Activated CD8-positive, alpha-beta memory T cell treated with anti-CD3 and anti-CD28 coated beads for 1 hour (primary cell): ENCODE measurements at places on chromosomes 2 and 18.

- no peak for DNase-seq
Observed at GRCh38 chr2:54862229-54862628, 138.8 kb downstream of the EML6 start.

GRCh38 chr2:240454106-240454901, 18.8 kb downstream of the GPC1 start:
- no peak for DNase-seq

- DNase-seq = no peak
Observed at GRCh38 chr2:196362973-196363549, 191.7 kb upstream of the STK17B start.

DNA sequence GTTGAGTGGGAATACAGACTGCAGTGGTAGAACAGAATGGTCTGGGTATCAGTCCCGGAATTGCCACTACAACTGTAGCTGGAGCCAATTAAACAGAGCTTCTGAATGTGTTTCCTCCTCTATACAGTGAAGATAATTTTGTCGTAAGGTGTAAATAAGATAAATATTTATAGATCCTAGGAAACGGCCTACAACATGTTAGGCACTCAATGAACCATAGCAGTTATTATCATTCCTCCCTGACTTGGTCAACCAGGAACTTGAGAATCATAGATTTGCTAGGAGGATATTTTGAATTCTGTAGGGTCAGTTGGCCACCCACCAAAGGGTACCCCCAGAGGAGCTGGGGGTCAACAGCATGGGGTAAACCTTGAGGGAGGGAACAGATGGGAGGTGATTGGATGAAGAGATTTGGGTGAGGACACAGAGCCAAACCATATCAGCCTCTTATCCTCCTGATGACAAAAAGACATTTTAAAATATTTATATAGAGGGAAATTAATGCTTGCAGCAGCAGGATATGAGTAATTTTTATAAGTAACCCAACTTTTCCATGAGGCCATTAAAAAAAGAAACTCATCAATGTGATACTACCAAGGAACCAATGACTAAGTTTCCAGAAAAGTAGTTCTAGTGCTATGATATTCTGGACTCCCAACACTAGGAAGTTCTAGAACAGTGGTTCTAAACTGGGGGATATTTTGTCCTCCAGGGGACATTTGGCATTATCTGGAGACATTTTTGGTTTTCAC, 4.0 kb downstream of the DHRS9 start:
- no peak for DNase-seq

DNA sequence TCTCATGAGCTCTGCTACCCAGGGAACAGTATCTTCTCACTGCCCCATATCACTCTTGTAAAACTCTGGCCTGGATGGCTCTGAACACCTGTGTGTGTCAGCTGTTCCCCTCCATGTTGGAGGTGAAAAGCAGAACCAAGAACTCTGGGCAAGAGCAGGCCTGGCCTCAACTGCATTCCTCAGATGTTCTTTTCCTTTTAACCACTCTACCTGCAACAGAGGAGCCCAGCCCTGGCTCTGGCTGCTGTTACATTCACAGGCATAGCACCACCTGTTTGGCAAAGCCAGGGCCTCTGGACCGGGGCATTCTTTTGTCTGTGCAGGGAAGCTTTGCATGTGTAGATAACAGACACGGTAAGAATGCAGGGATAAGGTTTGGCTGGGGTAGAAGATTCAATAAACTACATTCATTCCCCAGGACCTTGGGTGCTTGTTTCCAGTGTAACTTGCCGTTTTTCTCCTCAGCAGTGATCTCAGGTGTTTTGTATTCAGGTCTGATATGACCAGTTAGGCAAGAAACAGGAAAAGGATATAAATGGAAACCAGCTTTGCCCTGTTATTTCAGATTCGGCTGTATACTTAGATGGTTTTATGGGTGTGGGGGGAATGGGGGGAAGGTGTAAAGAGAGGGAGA, 95.1 kb downstream of the SPTBN1 start:
- no peak for DNase-seq

- DNase-seq = no peak
Observed at GRCh38 chr2:182946958-182947369, 80.5 kb upstream of the FRZB start.

GRCh38 chr2:28668106-28668814, 83.4 kb upstream of the PPP1CB start:
- DNase-seq = no peak

DNA sequence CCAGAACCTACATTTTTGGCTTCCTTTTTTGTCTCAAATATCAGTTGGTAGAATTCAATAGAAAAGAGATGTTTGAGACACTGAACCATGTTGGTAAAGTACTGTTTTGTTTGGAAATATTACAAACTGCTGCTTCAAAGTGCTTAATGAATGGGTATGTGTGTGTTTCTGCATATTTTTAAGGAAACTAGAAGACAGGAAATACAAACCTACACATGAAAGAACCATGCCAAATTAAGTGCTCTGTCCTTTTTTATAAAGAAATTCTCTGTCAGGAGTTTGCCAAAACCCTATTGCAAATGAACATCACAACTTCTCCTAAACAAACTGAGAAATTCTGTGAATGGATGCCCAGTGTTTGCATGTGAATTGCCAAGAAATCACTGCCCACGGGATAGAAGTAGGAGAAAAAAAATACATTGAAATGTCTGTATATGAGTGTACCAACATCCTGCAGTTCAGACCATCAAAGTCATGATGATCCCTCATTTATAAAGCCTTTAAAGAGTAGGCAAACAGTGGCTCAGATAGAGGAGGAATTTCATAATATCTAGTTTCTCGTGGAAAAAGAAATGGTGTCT, 69.6 kb upstream of the RND3 start:
- no peak for DNase-seq

DNA sequence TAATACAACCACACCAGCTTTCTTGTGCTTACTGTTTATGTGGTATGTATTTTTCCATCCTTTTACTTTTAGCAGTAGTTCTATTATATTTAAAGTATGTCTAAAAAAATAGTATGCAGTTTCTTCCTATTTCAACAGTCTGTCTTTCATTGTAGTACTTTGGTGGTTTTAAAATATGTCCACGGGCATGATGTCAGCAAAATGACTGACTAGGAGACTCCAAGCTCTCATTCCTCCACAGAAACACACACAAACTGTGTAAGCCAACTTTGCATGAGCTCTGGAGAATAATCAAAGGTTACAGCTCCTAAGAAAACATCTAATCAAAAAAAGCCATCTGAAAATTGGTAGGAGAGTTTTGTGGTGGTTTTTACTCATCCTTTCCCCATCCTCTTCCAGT, 56.1 kb downstream of the TEX51 start:
- DNase-seq = no peak

DNA sequence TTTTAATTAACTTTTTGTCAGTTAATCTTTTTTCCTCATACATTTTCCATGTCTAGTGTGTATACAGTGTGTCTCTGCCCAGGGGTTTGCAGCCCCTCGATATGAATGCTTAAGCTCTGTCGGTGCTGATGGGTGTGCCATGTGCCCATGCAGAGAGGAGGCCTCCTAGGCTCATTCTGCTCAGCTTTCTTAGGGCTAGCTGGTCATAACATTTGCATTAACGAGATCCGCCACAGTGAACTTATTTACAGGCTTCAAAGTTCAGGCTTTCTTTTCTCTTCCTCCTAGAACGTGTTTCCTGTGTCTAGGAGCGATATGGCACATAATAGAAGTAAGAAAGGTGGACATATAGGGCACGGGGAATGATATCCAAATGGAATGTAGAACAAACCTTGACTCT, 783.3 kb downstream of the PLCL1 start:
- DNase-seq = no peak

DNA sequence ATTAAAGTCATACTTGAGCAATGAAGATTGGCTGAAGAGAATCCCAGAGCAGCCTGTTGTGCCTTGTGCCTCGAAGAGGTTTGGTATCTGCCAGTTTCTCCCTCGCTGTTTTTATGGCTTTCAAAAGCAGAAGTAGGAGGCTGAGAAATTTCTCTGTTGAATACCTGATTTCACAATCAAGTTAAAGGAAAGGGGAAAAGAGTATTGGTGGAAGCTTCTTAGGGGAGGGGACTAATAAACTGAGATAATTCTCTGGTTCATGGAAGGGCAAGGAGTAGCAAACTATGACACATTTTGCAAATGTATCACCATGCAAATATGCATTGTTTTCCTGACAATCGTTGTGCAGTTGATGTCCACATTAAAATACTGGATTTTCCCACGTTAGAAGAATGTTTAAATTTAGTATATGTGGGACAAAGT, at the start of gene IL1B:
Gene IL1B, minus strand, starts transcription at position 85 of the 423 bp plus-strand sequence. CDS start 550 bp downstream, outside the sequence.
- no peak for DNase-seq

GRCh38 chr2:168272225-168272624, 24.8 kb upstream of the STK39 start:
- DNase-seq = no peak

GRCh38 chr18:2411381-2411960, 159.8 kb downstream of the METTL4 start:
- DNase-seq = no peak

DNA sequence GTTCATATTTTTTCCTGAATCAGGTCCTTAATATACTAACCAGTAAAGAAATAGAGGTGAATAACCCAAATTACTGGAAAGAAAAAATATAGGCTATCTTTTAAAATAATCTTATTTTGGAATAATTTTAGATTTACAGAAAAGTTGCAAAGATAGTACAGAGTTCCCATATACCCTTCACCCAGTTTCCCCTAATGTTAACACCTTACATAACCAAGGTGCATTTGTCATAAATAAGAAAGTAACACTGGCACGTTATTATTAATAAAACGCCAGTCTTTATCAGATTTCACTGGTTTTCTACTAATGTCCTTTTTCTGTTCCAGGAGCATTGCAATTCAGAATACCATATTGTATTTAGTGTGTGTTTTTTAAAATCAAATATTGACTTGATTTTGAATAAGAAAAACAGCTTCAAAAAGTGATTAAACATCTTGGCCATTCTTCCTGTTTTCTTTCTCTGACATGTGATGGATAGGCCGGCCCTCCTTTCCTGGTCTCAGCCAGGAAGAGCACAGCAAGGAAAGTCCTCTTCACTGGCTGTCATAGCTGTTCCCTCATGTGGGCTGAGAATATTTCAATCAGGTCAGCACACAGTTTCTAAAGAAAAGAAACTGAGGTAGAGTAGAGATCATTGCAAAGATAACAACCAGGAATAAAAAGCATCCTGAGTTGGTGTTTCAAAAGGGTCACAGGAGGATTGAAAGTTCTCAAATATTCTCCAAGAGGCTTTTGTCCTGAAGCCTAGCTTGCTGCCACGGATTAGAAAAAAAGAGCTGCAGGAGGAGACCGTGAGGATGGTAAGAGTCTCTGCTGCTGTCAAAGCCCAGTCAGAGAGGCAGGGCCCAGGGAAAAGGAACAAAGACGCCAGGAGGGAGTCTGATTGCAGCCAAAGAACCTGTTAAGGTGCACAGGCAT, 79.3 kb upstream of the ARL5A start:
- DNase-seq = no peak

DNA sequence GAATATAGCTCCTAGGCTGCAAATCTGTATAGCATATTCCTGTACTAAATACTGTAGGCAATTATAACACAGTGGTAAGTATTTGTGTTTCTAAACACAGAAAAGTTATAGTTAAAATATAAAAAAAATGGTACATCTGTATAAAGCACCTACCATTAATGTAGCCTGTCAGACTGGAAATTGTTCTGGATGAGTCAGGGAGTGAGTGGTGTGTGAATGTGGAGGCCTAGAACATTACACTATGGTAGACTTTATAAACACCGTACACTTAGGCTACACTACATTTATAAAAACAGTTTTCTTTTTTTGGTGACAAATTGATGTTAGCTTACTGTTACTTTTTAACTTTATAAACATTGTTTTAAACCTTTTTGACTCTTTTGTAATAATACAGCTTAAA, 226.3 kb downstream of the CCDC85A start:
- DNase-seq = no peak

- no peak for DNase-seq
Observed at GRCh38 chr2:8704906-8705305, 23.1 kb downstream of the ID2 start.

DNA sequence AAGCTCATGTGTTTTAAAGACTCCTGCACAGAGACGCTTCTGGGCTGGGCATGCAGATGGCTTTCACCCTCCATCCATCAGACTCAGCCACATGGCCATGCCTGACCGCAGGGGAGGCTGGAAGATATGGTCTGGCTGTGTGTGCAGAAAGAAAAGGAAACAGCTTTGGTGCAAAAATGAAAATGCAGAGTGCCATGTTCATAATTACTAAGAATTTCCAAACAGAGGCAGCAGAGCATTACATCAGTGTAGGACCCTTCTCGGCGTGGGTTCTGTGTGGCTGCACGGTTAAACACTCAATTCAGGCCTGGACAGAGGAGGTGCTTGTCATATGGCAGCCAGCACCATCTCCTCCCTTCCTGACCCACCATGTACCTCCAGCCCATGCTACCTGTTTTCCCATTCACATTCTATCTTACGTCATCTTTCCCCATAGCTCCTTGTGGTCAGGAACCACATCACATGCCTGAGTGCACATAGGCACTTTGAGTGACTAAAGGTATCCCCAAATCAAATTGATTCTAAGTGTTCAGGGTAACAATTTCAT, 200.3 kb upstream of the ID2 start:
- no peak for DNase-seq

- DNase-seq = no peak
Observed at GRCh38 chr2:240505910-240506309, 51.9 kb downstream of the ANKMY1 start.

DNA sequence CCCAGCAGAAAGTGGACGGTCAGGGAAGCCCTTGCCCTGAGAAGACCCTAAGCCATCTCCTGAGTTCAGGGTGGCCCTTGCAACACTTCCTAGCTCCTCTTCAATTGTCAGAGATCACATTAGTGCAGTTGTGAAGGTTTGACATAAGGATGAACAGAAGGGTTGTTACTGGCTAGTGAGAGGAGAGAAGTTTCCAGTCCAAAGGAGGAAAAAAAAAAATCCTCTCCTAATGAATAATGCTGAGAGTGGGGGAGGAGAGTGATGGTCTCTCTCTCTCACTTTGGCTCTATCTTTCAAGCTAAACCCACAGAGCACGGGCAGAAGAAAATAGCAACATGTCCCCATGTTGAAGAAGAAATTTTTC, 819.9 kb downstream of the BCL11A start:
- DNase-seq = no peak

DNA sequence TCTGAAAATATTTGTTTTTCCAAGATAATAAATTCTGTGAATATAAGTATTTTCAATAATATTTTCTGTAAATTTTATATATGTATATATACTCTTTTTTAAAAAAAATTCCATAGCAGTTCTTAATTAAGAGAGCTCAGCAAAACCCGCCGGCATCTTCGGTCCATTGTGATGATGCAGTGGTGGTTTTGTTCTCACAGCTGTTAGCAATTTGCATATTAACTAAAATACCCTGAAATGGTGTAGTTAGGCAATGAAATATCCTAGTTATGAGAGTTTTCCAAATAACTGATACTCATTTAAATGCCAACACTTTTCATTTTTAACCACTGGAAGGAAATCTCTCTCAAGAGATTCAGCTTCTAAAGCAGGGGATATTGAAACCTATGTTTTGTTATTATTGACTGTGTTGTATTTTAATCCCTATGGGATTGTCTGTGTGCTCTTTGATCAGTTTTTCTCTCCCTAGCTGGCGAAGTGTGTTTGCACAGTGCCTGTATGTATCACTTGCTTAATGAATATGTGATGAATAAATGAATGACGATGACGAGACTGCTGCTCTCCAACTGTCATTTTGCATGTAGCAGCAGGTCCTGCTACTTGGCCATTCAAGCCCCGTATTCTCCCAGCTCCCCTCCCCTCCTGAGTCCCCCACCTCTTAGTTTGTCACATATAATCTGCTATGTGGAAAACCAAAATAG, 42.4 kb downstream of the PSMG2 start:
- DNase-seq = no peak
